Effector memory CD8-positive, alpha-beta T cell (primary cell): ENCODE measurements at places on chromosomes 2 and 18.

- DNase-seq, result no peak
These were observed 293.8 kb downstream of the LRRTM4 start for GRCh38 chr2:77228391-77228790.

- DNase-seq, result no peak
These were observed 199.8 kb downstream of the PLCL1 start for GRCh38 chr2:198004173-198004572.

- no peak for DNase-seq
These were observed 93.0 kb upstream of the CTDP1 start for GRCh38 chr18:79586436-79587225.

DNA sequence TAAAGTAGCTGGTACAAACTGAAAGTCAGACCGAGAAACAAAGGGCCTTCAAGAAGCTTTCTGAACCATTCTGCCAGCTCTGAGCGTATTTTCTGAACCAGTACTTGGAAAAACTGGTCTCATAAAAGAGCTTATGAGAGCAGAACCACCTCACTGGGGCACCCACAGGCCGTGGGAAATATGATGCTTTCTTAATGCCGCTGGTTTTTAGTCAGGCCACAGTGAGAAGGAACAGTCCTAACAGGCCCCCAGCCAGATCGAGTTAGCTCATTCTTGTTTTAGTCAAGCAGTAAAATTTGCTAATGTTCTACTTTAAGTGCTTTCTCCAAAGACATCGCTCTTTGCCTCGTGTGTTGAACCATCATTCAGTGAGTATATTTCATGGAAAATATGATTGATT lies 12.7 kb upstream of the NOSTRIN start:
- no peak for DNase-seq

- DNase-seq, result no peak
These were observed 94.9 kb downstream of the ARL6IP6 start for GRCh38 chr2:152813351-152813750.

DNA sequence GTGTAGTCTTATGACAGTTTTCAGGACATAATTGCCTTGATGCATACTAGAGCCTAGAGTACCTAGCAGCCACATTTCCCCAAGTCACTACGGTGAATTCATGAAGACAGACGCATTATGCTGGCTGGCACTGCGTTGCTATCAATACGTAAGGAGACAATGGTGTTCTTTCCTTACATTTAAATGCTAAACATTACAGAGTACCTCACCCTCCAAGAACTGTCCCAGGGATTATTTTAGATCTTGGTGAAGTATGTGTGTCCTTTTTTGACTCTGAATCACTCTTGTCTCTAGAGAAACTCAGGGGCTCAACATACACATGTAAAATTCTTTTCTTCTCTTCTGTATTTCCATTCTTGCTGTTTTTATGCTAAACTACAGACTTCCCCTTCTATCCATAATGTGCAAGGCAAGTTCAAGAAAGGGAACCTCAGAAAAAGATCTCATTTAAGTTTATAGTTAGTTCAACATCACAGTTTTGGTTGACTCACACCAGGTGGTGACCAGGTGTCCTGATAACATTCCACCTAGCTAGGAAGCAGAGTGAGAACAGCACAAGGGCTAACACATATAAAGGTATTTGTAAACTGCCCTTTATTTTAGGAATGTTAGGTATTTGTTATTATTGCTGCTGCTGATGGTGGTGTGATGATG lies 212.4 kb upstream of the HNRNPA3 start:
- no peak for DNase-seq

DNA sequence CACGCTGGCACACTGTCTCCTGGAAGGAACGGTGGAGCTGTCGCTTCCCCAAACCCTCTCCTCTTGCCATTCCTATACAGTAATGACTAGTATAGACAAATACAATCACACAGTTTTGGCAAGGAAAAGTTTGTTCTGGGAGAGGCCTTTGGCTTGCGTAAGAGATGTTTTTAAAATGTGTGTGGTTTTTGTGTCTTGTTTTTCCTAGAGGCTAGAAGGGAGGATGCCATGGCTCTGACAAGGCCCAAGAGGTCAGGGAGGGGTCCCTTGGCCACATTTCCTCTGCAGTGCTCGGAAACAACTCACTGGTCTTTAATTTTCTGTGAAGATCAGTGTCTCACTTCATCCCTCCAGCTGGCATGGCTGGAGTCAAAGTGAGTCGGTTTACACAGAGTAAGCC lies 195.9 kb downstream of the SH3RF3 start:
- no peak for DNase-seq

GRCh38 chr2:174683392-174683759 lies 80.9 kb downstream of the CHRNA1 start:
- DNase-seq, result no peak

- peak; percentile 17 for DNase-seq
These were observed 156.0 kb downstream of the TGIF1 start for GRCh38 chr18:3605954-3606443.

DNA sequence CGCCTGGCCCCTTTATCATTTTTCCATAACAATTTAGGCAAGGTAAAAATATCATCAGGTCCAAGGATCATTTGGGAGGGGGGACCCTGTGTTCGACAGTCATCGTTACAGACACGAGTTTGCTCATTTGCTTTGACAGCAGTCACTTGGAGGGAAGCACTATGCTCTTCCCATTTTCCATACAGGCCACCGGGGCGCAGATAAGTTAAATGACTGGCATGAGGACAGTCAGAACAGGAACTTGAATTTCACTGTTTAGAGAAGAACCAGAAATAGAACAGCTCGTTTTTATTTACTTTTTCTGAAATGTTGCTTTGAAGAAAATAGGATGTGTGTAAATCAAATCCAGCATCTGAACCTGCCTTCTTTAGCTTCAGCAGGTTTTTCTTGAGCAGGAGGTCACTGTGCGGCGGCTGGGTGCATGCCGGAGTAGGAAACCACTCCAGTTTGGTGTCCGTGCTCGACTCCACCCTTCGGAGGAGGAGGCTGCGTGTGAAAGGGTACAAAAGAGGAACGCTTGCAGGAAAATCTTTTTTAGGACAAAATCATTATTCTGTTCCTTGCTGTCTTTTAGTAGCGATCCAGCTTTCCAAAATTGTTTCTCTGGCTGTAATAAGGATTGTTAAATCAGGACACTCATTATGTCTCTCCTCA lies 15.2 kb downstream of the NPAS2 start:
- DNase-seq, result no peak

- DNase-seq, result no peak
These were observed 246.5 kb downstream of the GBX2 start for GRCh38 chr2:235921508-235922191.

GRCh38 chr2:82539280-82539621 lies 1919.8 kb downstream of the SUCLG1 start:
- DNase-seq, result no peak

DNA sequence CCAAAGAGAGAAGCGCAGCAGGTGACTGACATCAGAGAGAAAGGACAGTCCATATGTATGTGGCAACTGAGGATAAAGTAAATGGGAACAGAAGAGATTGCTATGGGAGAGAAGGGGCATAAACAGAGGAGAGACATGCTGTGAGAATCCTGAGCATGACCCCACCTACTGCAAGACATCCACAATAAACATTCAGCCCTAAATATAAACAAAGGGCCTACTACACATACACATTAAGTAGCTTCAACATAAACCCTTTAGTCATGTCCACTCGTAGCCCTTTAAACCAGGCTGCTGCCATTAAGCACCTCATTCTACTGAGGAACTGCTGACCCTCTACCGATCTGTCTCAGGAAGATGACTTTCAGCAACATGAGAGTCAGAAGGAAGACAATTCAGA lies 32.9 kb downstream of the CCBE1 start:
- no peak for DNase-seq

GRCh38 chr2:239966029-239966852 lies 58.9 kb downstream of the NDUFA10 start:
- DNase-seq, result no peak

DNA sequence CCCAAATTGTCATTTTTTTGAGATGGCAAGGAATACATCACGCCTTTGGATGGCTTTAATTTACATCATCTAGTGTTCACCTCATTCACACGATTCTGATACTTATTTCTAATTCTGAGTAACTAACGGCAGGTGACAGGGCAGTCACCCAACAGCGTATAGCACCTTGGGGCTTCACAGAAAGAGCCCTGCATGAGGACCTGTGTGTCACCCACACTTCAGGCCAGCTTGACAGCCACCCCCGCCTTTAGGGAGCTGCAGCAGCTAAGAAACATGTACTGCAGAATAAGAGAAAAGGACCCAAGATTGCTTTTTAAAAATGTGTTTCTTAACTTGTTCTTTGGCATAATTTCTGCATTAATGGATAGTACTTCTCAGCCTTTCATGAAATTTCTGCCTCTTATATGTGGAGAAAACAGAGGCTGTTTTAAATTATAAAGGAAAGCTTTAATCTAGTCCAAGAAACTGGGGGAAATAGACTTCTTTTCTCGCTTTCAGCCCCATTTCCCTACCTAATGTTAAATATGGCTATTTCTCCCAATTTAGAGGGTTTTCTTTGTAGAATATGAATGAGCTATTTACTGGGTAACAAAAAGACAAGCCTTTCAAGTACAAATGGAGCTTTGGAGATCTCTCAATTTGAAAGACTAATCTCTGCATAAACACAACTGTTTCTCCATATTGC lies 245.1 kb downstream of the LDLRAD4 start:
- DNase-seq, result no peak

GRCh38 chr18:59833785-59834184 lies 66.0 kb upstream of the PMAIP1 start:
- no peak for DNase-seq

DNA sequence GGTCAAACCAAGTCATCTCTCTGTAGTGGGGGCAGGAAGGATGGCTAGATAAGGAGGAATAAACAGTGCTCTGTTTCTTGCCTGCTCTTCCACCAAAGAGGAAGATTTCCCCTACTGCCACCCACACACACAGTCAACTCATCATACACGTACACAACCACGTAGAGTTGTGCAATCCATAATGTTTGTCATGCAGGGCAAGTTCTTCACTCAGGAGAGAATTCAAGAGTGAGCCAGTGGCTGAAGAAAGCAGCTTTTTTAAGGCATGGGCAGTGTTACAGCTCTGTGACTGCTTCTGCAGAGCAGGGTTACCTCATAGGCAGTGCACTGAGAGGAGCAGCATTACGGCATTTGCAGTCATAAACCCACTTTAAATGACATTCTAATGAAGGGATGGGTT lies 283.0 kb downstream of the RND3 start:
- no peak for DNase-seq

- DNase-seq, result no peak
These were observed 22.4 kb downstream of the SERPINB12 start for GRCh38 chr18:63564561-63564960.

DNA sequence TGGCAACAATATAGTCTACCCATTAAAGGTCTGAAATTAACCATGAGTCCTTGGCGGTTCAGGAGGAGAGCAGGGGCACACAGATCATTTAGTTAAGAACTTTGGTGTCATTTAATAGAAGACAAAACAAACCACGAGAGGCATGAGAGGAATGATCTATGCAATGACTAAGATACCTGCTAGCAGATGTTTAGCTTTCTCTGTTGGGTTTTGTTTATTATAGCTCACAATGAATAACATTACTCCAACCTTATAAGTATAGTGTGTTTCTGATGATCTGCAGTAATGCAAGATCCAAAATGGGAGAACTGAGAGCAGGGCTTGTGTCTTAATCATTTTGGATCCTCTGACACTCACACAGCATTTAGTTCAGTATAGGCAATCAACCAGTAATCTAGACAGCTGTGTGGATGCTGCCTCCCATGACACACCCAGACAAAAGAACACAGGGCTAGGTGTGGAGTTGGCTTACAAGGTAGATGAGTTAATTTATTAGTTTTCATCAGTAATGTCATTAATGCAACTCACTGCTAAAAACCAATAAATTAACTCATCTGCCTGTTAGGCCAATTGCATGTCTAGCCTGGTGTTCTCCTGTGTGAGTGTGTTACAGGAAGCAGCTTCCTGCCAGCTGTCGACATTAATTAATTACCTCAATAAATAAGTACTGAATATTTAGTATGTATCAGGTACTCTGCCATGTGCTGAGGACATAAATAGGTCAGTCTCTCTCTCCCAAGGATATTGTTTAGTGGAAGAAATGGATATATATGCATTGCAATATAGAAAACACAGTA lies 92.3 kb downstream of the CLIP4 start:
- no peak for DNase-seq

DNA sequence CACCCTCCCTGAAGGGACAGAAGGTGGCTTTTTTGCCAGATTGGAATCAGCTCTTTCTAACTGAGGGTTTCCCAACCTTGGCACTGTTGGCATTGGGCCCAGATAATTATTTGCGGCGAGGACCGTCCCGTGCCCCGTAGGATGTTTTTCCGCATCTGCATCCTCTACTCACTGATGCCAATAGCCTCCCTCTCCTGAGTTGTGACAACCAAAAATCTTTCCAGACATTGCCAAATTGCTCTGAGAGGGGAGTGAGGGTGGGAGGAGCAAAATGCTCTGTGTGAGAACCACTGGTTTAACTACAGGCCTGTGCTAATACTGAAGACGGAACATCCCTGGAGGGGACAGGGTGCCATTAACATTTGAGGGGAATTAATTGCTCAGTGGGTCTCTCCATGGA lies 33.6 kb upstream of the GLI2 start:
- no peak for DNase-seq

DNA sequence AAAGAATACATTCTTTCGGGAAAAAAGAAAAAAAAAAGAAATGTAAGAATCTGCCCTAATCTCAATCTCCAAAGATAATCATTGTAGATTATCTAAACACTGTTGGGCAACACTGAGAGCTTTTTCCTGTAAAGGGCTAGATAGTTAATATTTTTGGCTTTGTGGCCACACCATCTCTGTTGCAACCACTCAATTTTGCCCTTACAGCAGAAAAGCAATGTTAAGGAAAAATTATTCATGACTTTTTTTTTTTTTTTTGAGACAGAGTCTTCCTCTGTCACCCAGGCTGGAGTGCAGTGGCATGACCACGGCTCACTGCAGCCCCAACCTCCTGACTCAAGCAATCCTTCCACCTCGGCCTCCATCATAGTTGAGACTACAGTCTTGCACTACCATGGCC lies 17.3 kb upstream of the FZD5 start:
- DNase-seq, result no peak

GRCh38 chr2:191675807-191676721 lies 1.9 kb upstream of the NABP1 start:
- peak; percentile 65 for DNase-seq

DNA sequence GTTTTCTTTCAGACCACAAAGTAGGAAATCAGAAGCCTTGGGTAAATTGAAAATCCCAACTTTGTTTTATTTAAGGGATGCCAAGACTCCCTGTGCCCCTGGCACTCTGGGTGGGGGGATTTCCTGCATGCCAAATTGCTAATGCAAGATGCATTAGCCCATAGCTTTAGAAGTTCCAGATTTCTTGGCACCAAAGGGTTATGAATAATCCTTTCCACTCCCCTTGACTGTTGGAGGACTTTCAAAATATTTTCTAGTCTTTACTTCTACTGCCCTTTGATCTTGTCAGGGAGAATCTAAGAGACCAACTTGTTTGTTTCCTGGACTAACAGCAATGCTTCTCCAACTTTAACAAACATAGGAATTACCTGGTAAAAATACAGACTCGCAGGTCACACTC lies 81.8 kb upstream of the TGIF1 start:
- DNase-seq, result no peak

DNA sequence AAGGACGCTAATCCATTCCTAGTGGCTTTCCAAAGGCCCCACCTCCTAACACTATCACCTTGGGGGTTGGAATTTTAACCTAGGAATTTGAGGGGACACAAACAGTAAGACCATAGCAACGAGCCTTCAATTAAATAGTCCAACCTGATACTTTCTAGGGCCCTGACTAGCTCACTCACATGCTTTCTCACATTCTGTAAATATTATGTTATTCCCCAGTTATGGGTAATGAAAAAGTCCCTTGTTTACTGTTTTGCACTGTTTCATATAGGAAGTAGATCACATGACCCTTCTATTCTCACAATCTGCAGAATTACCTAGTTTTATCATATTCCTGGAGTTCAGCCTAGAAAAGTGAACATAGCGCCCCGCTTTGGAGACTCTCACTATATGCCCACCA lies 1212.1 kb upstream of the ACVR2A start:
- DNase-seq, result no peak
